ENCODE measurements at places on chromosomes 2 and 18. TPM values are rescaled to one million over a fixed set of nuclear protein-coding genes. Genes with fewer than 3 reads are reported as not detected.

RAPGEF4 gene
- 0.40 TPM for total RNA-seq

REG1B gene
- total RNA-seq, result not detected

GBX2 gene
- not detected for total RNA-seq

CAPN14 gene
- total RNA-seq, result 0.35 TPM

- H3K4me1 ChIP-seq, result peaks cover 26% of the 10 kb centered on the region
- no peaks in the 10 kb centered on the region for H3K27me3 ChIP-seq
- peaks cover 19% of the 10 kb centered on the region for H3K36me3 ChIP-seq
- DNase-seq, result no peak
Measured at GRCh38 chr2:186639939-186640338, 50.1 kb downstream of the ITGAV start.

DNA sequence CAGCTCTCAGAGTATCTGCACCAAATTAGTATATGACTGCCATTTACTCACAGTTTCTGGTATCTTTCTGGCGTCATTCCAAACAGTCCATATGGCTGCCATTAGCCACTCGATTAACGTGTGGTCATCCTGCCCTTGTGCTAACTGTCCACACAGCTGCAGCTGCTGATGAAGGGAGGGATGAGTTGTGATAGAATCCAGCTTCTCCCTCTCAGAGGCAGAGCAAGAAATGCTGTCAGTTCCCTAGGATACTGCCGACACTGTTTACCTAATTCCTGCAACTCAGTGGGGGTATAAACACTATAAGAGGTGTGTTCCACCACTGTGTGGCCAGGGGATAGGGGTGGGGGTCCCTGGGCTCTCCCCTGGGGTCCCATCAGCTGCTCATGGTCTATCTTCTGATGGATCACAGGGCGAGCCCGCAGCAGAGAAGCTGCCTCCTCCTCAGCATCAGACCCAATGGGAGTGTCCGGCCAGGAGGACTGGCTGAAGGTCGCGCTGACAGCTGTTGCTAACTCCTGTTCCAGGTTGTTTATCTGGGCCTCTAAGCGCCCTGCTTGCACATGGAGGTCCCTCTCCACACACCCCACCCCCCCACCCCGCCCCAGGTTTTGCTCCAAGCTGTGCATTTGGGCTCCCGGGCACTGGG, 17.3 kb upstream of the KLHL23 start:
- H3K4me1 ChIP-seq, result peaks cover 8% of the 10 kb centered on the region
- no peak overlapping the region for H3K27ac ChIP-seq
- no peaks in the 10 kb centered on the region for H3K36me3 ChIP-seq
- H3K27me3 ChIP-seq, result no peaks in the 10 kb centered on the region
- H3K4me3 ChIP-seq, result no peak overlapping the region
- DNase-seq, result no peak

GRCh38 chr18:41644466-41644865, 310.6 kb upstream of the PIK3C3 start:
- DNase-seq, result no peak
- no peak overlapping the region for H3K27ac ChIP-seq
- no peaks in the 10 kb centered on the region for H3K4me1 ChIP-seq
- H3K27me3 ChIP-seq, result no peaks in the 10 kb centered on the region
- H3K36me3 ChIP-seq, result no peaks in the 10 kb centered on the region

DNA sequence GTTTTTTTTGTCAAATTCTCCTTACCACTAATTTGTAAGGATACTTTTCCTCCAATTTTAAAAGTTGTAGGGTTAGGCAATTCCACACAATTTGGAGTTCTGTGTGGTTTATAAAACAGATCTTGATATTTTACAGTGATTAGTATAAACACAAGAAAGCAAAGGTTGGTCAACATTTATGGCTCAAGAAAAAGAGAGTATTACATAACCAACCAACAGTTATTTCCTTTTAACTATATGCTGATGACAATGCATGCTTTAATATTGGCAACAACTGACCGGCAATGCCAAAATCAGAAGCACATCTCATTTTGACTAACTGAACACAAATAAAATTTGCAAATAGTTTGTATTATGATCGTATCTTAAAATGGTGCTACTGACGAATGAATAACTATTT, 137.2 kb downstream of the CDH2 start:
- H3K4me1 ChIP-seq, result no peaks in the 10 kb centered on the region
- DNase-seq, result no peak
- no peaks in the 10 kb centered on the region for H3K27me3 ChIP-seq
- no peak overlapping the region for H3K4me3 ChIP-seq
- H3K36me3 ChIP-seq, result no peaks in the 10 kb centered on the region

DNA sequence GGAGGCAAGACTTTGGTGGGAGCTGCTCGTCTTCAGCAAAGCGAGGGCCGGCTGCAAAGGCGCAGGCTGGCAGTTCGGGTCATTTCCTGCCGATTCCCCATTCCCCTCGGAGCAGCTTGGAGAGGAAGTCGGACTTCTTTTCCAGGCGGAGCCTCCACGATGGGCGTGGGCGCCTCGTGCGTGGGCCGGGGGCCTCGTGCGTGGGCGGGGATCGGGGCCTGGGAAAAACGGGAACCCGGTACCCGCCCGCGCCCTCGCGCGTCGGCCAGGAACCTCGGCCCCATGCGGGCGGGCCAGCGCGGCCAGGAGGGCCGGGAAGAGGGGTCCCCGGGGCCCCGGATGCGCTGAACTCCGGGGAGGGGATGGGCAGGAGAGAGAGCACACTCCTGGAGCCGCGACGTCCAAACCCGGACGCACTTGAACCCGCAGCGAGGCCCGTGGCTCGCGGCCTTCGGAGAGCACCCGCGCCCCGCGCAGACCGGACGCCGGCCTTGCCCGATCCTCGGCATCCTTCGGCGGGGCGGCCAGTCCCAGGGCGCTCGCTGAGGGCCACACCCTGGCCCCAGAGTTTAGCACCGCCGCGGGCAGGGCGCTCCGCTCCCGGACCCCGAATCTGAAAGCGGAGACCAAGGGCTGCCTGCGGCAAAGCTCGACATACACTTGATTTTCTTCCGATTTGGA, 368.4 kb downstream of the MTX2 start:
- peaks cover 61% of the 10 kb centered on the region for H3K27me3 ChIP-seq
- no peaks in the 10 kb centered on the region for H3K36me3 ChIP-seq
- H3K4me1 ChIP-seq, result peaks cover 1% of the 10 kb centered on the region

DNA sequence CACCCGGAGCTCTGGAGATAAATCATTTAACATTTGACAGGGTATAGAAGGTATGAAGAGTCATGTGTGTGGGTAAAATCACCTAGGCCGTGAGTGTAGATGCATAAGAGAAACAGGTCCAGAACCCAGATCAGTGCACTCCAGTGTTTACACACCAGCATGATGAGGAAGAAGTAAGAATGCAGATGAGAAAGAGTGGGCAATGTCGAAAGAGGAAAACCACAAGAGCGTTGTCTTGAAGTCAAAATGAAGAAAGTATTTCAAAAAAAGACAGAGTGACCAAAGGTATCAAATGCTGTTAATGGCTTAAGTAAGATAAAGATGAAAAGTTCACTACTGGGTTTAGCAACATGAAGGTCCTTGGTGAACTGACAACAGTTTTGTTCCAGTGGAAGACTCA, 32.0 kb upstream of the PLB1 start:
- H3K4me1 ChIP-seq, result peaks cover 35% of the 10 kb centered on the region
- H3K27ac ChIP-seq, result no peak overlapping the region
- H3K4me3 ChIP-seq, result no peak overlapping the region
- DNase-seq, result no peak
- H3K27me3 ChIP-seq, result peaks cover 14% of the 10 kb centered on the region

DNA sequence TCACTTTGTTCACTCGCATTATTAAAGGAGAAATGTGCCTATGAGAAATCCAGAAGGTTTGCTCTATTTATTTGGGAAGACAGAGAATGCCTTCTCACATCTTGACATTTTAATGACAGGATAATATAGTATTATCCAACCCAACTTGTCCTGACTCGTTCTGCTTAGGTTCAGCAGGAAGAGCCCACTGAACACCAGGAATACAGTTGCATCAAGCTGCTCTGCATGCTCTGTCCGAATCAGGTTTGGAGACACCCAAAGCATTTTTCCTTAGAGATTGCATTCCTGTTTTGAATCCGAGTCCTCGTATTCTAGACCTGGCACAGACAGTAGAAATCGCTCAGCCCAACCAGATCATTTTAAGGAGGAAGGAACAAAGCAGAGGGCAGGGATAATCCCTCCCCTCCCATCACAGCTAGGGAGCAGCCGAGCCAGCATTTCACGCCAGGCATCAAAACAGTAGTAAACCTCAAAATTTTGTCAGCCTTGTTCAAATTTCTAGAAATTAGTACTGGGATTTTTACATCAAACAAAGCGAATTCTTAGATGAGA, 837.4 kb upstream of the ID2 start:
- DNase-seq, result no peak
- no peaks in the 10 kb centered on the region for H3K27me3 ChIP-seq
- H3K4me3 ChIP-seq, result no peak overlapping the region
- peaks cover 5% of the 10 kb centered on the region for H3K36me3 ChIP-seq
- H3K4me1 ChIP-seq, result peaks cover 37% of the 10 kb centered on the region

GRCh38 chr18:71020342-71021029, 731.6 kb downstream of the SOCS6 start:
- H3K4me3 ChIP-seq, result no peak overlapping the region
- H3K36me3 ChIP-seq, result no peaks in the 10 kb centered on the region
- no peaks in the 10 kb centered on the region for H3K27me3 ChIP-seq
- H3K27ac ChIP-seq, result no peak overlapping the region
- DNase-seq, result no peak

- H3K27me3 ChIP-seq, result peaks cover 19% of the 10 kb centered on the region
- DNase-seq, result peak; percentile 39
- peak overlapping the region; percentile 76 for H3K4me3 ChIP-seq
- H3K36me3 ChIP-seq, result no peaks in the 10 kb centered on the region
- H3K27ac ChIP-seq, result no peak overlapping the region
Measured at GRCh38 chr18:35376393-35376741, 770 bp downstream of the ZNF396 start.

- H3K4me1 ChIP-seq, result peaks cover 53% of the 10 kb centered on the region
- H3K4me3 ChIP-seq, result peak overlapping the region; percentile 72
- peaks cover 12% of the 10 kb centered on the region for H3K36me3 ChIP-seq
Measured at GRCh38 chr2:84939426-84940087, 31.4 kb upstream of the KCMF1 start.

DNA sequence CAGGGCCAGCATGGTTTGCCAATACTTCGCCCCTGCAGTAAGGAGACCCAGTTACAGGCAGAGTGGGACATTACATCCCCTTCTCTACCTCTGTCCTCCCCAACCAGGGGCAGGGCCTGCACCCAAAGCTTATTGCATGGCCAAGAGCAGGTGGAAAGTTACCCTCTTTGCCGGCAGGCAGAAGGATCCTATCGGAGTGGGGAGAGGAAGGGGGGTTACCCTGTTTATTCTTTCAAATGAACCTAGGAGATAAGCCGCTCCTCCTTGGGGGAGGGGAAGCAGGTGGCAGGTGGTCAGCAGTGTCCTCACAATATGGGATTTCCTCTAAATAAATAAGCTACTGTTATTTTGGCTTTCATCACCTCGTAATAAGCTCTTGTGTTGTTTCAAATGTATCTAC, 53.9 kb downstream of the SPATS2L start:
- H3K27me3 ChIP-seq, result no peaks in the 10 kb centered on the region
- H3K27ac ChIP-seq, result no peak overlapping the region
- no peak overlapping the region for H3K4me3 ChIP-seq
- peaks cover 8% of the 10 kb centered on the region for H3K36me3 ChIP-seq
- no peak for DNase-seq
- no peaks in the 10 kb centered on the region for H3K4me1 ChIP-seq

DNA sequence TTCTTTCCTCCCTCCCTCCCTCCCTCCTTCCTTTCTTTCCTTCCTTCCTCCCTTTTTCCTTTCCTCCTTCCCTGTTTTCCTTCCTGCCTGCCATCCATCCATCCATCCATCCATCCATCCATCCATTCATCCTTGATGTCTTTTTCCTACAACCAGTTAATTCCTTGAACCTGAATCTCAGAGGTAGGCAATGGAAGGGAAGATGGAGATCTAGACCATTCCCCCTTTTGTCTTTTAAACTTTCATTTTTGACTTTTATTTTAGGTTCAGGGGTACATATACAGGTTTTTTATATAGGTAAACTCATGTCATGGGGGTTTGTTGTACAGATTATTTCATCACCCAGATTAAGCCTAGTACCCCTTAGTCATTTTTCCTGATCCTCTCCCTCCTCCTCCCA, 97.4 kb downstream of the OSBPL6 start:
- H3K27me3 ChIP-seq, result peaks cover 24% of the 10 kb centered on the region
- H3K4me3 ChIP-seq, result no peak overlapping the region
- no peak for DNase-seq

GRCh38 chr2:59182249-59182648, 941.1 kb upstream of the FANCL start:
- no peak for DNase-seq
- peaks cover 1% of the 10 kb centered on the region for H3K27me3 ChIP-seq
- H3K4me1 ChIP-seq, result no peaks in the 10 kb centered on the region
- H3K27ac ChIP-seq, result no peak overlapping the region
- H3K4me3 ChIP-seq, result no peak overlapping the region

- no peak overlapping the region for H3K4me3 ChIP-seq
- H3K36me3 ChIP-seq, result no peaks in the 10 kb centered on the region
- no peak overlapping the region for H3K27ac ChIP-seq
- DNase-seq, result no peak
- H3K27me3 ChIP-seq, result peaks cover 4% of the 10 kb centered on the region
Measured at GRCh38 chr2:158714420-158714819, 80.7 kb upstream of the DAPL1 start.

DNA sequence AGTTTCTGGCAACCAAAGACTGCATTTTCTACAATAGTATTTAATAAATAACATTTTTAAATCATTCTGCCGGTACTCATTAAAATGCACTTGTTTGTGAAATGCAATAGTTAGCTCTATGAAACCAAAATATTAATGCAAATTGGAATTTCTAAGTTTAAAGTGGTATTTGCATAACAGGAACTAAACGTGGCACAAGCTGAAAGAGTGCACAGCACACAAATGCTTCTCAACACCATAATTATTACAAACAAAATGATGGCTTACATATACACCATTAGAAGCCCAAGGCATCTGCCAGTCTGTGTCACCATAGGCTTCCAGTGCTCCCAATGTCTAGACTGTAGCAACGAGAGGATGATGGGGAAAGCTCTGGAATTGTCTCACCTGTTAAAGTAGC, 280.5 kb downstream of the TCF4 start:
- H3K27ac ChIP-seq, result no peak overlapping the region
- H3K27me3 ChIP-seq, result no peaks in the 10 kb centered on the region
- H3K4me1 ChIP-seq, result no peaks in the 10 kb centered on the region
- no peaks in the 10 kb centered on the region for H3K36me3 ChIP-seq
- no peak overlapping the region for H3K4me3 ChIP-seq
- no peak for DNase-seq

- H3K36me3 ChIP-seq, result no peaks in the 10 kb centered on the region
- no peaks in the 10 kb centered on the region for H3K4me1 ChIP-seq
- H3K27ac ChIP-seq, result no peak overlapping the region
- no peak for DNase-seq
- H3K27me3 ChIP-seq, result no peaks in the 10 kb centered on the region
Measured at GRCh38 chr18:22314001-22314400, 103.7 kb downstream of the CTAGE1 start.

DNA sequence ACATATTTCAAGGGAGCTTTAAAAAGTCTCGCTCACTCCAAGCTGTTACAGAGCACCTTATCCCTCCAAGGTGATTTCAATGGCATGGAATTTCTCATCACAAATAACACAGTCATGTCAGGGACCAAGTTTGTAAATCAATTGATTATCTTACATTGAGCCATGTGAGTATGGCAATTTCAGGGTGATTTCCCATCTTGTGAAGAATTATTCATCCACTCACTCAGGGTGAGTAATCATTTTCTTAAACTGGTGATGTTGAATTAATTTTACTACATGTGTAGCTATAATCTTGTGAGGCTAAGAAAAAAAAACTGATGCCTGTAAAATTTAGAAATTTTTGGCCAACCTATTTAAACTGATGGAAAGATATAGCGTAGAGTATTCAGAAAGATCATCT, 3.3 kb upstream of the ABCA12 start:
- no peak overlapping the region for H3K4me3 ChIP-seq
- no peaks in the 10 kb centered on the region for H3K36me3 ChIP-seq
- no peaks in the 10 kb centered on the region for H3K27me3 ChIP-seq
- H3K27ac ChIP-seq, result no peak overlapping the region

All from activated CD4-positive, alpha-beta memory T cell treated with anti-CD3 and anti-CD28 coated beads, Interleukin-2, amount 10 ng/mL, durations not matched to agents 7 days and 5 days (primary cell).